ENCODE measurements at places on chromosomes 7 and 10.

- DNase-seq: no peak
Measured at GRCh38 chr7:36802459-36803135, 78.3 kb upstream of the AOAH start.

DNA sequence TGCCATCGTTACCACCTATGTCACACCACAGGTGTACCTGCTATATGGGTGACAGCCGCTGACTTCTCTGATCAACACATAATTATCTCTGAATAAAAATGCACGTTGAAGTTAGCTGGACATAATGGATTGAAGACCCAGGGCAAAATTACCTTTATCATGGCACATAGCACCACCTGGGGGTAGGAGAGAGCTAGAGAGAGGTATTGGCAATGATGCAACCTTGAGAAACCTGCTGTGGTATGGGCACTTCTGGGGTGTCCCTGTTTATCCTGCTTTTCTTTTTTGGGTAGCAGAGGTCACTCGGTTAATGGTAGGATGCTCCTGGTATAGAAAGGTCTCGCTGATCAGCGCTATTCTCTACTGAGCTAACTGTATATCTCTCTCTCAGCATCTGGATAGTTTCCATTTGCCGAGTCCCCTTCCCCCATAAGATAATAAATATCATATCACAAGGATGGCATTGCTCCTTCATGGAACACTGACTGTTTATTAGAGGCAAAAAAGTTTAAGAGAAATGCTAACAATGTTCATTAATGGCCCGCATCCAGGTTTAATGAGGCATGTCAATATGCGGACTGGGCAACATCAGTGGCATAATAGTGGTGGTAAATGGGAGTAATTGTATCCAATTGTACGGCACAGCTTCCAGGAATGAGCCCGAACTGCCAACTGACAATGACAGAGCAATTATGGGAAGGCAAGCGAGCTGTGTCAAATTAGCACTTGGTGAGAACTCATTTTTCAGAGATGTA, 323.1 kb downstream of the TFEC start:
- no peak for DNase-seq

DNA sequence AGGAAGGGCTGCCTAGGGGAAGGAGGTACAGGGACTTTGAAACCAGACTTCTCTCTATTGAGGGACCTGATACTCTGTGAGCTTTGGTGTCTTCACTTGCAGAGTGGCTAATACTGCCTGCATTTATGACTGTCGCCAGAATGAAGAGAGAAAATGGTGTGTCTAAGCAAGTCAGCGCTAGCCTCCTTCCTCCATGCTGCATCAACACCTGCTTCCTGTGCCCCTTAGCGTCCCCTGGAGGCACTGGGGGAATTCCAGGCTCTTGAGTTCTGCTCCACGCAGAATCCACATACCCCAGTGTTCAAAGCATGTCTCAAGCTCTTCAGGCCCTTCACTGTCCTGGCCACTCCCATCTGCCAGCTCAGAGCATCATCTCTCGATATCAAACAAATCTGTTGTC, 140.5 kb downstream of the PKD1L1 start:
- DNase-seq: no peak

DNA sequence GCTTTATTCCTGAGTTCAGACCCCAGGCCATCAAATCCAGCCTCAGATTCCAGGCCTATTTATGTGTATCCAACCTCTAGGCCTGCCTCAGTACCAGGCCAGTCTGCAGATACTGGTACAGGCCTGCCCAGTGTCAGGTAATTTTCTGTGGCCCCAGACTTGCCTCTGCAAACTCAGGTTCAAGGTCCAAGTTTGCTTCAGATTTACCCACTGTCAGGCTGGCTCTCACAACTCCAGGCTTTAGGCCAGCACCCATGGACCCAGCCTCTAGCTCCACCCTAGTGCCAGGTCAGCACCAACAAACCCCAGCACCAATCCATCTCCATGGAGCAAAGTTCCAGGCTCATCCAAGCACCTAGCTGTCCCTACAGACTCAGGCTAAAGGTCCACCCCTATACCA, 169.7 kb downstream of the ITGB1 start:
- no peak for DNase-seq

DNA sequence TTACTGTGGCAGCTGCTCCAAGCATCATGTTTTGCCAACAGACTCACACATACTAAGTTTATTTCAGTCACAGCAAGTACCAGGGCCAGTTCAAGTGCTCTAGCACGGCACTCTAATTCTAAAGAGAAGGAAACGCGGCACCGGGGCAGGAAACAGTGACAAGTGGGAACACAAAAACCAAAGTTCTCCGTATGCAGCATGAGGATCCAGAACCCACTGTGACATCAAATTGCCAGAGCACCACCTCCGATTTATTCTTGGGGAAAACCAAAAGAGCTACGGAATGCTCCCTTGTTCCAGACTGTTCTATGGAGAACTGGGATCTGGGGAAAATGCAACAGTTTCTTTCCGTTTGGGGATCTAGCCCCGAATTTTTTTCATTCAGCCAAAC, 448 bp upstream of the PTER start:
- DNase-seq: no peak

GRCh38 chr10:117075064-117075463, 63.0 kb downstream of the VAX1 start:
- DNase-seq: no peak

DNA sequence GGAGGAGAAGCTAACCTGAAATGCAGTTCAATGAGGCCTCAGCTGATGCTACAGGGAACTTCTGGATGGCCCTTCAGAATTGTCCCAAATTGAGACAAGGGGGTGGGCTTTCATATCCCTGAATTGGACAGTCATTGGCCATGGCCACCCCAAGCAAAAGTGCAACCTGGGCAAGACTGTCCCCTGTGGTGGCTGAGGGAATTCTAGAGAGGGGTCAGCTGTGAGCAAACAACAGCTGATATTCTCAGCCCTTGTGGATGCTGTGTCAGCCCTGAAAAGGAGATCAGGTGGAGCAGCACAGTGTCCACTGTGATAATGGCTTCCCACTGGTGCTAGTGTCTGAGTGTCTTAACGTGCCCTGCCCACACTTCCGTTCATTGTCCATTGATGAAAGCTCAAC, 76.6 kb downstream of the SLC16A9 start:
- no peak for DNase-seq

DNA sequence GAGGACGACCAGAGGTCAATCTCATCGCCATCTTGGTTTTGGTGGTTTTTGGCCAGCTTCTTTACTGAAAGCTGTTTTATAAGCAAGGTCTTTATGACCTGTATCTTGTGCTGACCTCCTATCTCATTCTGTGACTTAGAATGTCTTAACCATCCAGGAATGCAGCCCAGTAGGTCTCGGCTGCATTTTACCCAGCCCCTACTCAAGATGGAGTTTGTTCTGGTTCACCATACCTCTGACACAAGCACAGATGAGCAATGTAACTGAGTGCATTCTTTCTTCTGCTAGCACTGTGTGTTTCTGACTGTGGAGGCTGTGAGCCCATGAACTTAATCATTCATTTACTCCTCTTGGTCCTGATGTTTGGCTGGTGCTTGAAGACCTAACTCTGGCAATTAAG, 794.5 kb upstream of the CELF2 start:
- DNase-seq: no peak

DNA sequence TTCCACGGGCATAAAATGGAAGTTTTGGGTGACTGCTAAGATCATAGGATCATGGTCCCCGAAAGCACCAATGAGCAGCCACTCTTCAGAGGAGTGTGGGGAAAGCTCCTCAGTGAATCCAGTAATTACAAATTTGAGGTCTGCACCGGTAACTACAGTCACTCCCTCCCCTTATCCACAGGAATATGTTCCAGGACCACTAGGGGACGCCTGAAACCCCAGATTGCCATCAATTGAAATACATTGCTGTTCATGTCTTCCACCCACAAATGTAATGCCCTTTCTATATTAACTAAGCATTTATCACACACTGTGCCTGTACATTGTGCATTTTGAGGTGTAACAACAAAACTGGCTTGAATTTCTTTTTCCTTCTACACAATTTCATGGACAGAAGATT, 447.9 kb upstream of the PFKP start:
- no peak for DNase-seq

DNA sequence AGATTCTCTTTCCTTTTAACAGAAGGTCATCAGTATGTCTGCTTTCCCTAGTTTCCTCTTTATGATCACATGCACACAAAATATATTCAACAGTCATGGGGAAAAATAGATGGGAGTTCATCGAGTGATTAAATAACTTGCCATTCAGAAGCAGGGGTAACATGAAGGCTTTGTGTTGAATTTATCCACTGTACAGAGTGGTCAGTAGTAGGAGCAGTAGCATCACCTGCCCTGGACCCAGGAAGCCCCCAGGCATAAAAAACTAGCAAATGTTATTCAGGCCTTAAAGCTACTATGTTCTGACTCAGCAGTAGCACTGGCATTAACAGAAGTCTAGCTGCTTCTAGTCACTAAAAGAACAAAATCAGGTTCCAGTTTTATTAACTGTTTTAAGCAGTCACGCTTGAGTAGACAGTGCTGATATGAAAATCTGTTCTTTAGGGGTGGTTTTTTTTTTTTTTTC, 31.4 kb upstream of the FAM133B start:
- DNase-seq: no peak

GRCh38 chr10:89171263-89171872, 35.7 kb downstream of the CH25H start:
- DNase-seq: no peak

- no peak for DNase-seq
Measured at GRCh38 chr7:90512821-90513254, 43.4 kb downstream of the PTTG1IP2 start.

DNA sequence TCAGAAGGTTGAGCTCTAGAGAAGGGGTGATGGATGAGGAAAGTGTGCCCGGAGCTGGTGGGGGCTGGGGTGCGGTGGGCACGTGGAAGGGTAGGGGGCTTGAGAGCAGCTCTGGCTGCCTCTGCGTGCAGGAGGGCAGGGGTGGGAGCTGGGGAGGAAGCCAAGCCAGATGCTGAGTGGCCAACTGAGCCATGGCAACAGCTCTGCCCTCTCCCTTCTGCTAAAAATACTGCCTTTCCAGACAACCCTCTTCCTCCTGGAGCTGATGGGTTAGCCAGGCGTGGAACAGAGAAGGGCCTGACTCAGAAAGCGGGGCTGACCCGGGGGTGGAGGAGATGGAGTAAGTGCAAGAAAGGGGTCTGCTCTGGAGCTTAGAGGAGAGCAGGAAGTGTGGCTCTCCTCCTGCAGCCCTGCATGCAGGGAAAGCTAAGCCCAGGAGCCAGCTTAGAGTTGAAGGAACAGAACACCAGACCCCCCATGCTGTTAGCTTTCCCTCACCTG, 114.6 kb upstream of the AGK start:
- DNase-seq: no peak

DNA sequence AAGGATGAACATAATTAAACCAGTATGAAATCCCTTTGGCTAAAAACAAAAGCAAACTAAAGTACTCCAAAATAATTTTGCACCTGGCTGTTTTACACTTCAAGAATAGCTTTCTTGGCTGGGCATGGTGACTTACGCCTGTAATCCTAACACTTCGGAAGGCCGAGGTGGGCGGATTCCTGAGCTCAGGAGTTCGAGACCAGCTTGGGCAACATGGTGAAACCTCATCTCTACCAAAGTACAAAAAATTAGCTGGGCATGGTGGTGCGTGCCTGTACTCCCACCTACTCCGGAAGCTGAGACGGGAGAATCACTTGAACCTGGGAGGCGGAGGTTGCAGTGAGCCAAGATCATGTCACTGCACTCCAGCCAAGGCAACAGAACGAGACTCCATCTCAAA, 92.2 kb upstream of the AMPH start:
- DNase-seq: no peak

- no peak for DNase-seq
Measured at GRCh38 chr7:66146701-66147100, 32.1 kb downstream of the CRCP start.

- no peak for DNase-seq
Measured at GRCh38 chr10:79285315-79286197, 61.7 kb upstream of the PPIF start.

DNA sequence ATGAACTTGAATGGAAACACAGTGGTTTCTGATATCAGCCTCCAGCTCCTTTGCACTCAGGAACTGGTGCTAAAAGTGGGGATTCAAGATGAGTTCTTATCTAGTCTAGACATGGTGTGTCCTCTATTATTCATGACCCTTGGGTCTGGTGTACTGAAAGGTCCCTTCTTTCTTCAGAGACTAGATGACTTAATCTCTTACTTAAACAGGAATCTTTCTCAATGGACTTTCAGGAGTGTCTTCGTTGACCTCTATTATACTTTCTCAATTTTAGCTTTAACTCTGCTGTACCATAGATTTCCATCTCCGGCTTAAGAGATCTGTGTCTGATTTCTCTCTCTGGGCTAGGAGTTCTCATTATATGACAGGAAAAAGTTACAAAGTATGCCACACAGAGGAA, 83.5 kb upstream of the INHBA start:
- no peak for DNase-seq

GRCh38 chr10:104802941-104803340, 161.9 kb downstream of the SORCS3 start:
- DNase-seq: no peak

DNA sequence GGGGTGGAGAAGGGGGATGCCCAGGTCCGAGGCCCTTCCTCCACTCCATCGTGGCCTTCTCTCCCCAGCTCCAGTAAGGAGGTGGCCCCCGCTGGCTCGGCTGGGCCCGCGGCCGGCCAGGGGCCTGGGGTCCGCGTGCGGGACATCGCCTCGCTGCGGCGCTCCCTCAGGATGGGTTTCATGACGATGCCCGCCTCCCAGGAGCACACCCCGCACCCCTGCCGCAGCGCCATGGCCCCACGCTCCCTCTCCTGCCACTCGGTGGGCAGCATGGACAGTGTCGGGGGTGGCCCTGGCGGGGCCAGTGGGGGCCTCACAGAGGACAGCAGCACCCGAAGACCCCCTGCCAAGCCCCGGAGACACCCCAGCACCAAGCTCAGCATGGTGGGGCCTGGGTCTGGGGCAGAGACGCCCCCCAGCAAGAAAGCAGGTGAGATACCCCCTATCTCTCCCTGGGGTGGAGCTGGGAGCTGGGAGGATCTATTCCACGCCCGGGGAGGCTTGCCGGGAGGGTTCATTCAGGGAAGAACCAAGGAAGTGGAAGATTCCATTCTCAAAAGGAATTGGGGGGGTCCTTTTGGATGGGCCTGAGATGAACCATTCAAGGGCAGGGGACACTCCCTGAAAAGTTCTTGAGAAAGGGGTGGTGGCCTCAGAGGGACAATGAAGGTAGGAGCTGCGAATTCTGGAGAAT, 3.2 kb downstream of the NYAP1 start:
- DNase-seq: no peak

DNA sequence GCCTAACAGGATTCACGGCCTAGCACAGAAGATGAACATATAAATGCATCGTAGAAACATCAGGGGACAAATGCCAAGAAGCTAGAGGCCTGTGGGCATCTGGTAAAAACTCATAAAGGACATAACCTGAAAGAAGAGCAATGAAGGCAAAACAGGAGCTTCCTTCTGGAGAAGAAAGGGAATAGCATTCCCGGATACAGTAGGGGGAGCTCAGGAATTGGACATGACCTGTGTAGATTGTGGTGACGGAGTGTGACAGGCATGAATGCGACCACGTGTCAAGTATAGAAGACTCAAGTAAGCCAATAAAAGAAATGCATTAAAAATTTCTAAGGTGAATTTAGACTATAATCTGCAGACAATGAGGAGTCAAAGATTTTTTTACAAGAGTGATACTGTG, 270.1 kb downstream of the AGMO start:
- DNase-seq: no peak

GRCh38 chr10:132697578-132698200, 88.3 kb downstream of the NKX6-2 start:
- DNase-seq: no peak

GRCh38 chr7:130420943-130421578, 19.8 kb downstream of the CEP41 start:
- DNase-seq: no peak

Data from central memory CD4-positive, alpha-beta T cell (primary cell).